Stimulated activated CD8-positive, alpha-beta memory T cell treated with anti-CD3 and anti-CD28 coated beads, Interleukin-15, amount 100 ng/mL, for 4 hours (primary cell): ENCODE measurements at places on chromosomes 13 and 19.

DNA sequence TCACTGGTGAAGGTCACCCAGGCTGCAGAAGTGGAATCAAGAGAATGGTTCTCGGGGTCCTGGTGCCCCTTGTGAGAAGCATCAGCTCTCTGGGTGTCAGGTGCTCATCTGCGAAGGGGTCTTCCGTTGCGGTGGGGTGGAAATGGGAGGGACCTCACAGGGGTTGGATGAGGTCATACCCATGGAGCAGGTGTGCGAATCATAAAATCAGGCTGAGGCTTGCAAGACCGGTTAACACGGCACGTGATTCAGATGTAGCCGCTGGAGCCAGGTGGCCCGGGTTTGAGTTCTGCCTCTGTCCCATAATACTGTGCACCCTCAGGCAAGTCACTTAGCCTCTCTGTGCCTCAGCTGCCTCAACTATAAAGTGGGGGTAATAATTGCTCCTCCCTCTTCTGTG is 3.9 kb upstream of the KLK15 start:
- DNase-seq, result no peak

DNA sequence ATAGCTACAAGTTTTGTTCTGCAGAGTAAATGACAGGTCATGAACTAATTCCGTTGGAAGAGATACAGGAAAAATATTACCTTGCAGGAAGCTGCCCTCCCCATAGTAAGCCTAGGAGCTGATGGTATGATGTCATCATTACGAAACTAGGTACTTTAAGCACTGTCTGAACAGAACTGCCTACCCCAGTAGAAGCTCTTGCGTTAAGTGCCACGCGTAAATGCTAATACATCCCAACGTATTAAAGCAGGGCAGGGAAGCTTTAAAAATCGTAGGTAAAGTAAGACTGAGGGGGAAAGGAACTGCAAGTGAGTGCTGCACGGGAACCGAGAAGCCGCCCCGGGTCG is 572 bp downstream of the UGGT2 start:
- DNase-seq, result no peak

- no peak for DNase-seq
Observed at GRCh38 chr13:48624858-48625257, 28.9 kb upstream of the CYSLTR2 start.

DNA sequence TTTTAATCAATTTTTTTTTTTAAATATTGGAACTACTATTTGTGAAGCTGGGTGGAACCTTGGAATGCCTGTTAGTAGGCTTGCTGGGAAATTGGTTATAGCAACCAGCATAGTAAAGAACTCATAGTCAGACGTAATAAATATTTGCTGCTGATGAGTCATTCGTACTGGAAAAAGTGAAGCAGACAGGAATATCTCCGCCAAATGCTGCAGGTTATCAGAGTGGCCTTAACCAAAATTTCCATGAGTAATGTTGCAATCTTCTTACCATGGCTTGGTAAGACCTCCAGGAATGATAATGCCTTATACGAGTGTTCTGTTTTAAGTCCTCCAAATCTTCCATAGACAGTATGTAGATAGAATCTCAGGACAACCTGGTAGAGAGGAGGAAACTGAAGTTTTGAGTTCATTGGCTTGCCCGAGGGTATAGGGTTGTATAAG is 34.2 kb downstream of the MBNL2 start:
- no peak for DNase-seq

- DNase-seq, result no peak
Observed at GRCh38 chr13:65841156-65841555, 1389.0 kb downstream of the PCDH9 start.

- no peak for DNase-seq
Observed at GRCh38 chr13:93304868-93305613, 78.4 kb downstream of the GPC6 start.

- DNase-seq, result no peak
Observed at GRCh38 chr19:49570997-49571676, 9.2 kb downstream of the NOSIP start.

GRCh38 chr13:111302045-111302726 is 18.3 kb upstream of the TEX29 start:
- DNase-seq, result no peak

DNA sequence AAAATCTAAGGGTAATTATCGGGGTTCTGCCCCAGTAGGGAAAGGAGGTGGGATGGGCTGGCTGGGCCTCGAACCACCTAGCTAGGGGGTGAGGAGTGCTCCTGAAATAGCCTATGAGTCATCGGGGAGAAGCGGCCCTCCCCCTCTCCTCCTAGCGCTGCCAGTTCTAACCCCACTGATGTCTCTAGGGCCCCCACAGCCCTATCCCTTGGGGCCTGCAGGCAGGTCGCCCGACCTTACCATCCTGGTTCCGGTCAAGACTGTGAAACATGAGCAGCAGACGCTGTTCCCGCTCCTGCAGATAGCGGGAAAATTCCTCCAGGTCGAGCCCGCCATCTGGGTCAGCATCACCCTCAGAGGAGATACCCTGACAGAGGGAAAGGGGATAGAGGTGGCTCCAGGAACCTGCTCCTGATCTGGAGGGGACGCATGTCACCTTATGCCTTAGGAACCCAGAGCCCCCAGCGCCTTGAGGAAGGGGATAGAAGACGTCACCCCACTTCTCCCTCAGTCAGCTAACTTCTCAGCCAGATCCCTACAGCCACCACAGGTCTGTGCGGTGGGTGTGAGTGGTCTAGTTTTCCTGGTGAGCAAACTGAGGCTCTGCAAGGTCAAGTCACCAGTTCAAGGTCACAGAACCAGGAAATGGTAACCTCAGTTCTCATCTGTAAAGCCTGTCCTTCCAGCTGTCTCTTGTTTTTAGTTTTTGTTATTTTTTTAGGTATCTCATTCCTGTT is 1.5 kb downstream of the SLC25A23 start:
- no peak for DNase-seq

- DNase-seq, result no peak
Observed at GRCh38 chr13:112771877-112772538, 82.2 kb downstream of the ATP11A start.
